AG10803 (cell line): ENCODE measurements at places on chromosomes 2 and 18.
A peak's percentile ranks its signal among the peaks of the same experiment; 100 is the strongest.

DNA sequence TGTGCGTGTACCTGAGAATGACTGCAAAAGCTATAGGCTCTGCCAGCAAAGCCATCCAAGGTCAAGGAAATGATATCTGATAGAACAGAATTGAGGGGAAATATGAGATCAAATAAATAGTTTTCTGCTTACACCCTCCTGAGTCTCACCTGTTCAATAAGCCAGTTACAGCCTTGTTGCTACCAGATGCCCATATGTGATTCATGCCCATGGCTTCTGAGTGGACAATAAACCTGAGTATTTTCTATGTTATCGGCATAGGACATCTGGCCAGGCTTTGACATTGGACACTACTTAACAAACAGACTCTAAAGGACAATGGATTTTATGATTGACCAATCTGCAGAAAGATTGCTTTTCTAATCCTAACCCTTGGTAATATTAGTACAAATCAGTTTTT is 297.9 kb downstream of the LRATD1 start:
- DNase-seq, result no peak

GRCh38 chr2:219054956-219055903 is 5.5 kb downstream of the IHH start:
- DNase-seq, result no peak

DNA sequence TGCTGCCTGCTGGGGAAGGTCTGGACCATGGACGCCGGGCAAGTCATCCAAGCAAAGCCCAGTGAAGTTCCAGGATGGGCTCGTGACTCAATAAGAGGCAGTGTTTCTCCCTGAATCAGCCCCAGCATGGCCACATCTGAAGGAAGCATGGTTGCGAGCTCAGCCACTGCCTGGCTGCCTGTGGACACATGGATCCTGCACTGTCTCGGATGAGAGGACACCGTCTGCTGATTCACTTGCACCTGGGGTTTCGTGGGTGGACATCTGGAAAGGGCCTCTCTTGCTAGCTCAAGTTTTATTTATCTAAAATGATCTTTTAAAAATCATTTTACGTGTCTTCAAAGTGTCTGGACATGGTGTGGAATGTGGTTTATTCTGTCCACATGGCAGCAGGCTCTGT is 224.8 kb upstream of the FN1 start:
- DNase-seq, result peak; percentile 94

DNA sequence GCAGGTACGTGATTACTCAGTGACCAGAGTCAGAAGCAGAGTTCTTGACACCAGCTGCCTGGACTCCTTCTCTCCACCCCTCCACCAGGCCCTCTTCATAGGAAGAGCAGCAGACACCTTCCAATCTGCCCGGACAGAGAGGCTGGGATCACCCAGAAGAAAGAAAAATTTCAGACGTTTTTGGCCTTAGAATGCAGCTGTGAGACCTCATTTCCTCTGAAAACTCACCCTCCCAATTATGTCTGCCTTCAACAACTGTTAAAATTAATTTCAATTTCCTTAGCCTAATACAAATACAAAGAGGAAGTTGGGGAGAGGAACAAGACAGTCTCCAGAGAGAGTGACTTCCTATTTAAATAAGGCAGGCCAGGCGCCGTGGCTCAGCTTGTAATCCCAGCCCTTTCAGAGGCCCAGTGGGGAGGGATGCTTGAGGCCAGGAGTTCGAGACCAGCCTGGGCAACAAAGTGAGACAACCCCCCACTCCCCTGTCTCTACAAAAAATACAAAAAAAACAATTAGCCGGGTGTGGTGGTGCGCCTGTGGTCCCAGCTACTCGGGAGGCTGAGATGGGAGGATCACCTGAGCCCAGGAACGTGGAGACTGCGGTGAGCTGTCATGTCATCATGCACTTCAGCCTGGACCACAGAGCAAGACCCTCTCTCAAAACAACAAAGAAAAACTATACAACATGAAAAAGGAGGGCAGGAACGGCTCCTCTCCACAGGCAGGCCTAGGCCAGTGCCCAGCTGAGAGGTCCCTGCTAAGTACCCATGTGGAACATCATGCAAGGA is 1.6 kb downstream of the SLC66A2 start:
- DNase-seq, result no peak
